ENCODE measurements at places on chromosomes 12 and 14.

GRCh38 chr12:65656891-65657351 is 167.4 kb upstream of the HMGA2 start:
- no peak for DNase-seq

DNA sequence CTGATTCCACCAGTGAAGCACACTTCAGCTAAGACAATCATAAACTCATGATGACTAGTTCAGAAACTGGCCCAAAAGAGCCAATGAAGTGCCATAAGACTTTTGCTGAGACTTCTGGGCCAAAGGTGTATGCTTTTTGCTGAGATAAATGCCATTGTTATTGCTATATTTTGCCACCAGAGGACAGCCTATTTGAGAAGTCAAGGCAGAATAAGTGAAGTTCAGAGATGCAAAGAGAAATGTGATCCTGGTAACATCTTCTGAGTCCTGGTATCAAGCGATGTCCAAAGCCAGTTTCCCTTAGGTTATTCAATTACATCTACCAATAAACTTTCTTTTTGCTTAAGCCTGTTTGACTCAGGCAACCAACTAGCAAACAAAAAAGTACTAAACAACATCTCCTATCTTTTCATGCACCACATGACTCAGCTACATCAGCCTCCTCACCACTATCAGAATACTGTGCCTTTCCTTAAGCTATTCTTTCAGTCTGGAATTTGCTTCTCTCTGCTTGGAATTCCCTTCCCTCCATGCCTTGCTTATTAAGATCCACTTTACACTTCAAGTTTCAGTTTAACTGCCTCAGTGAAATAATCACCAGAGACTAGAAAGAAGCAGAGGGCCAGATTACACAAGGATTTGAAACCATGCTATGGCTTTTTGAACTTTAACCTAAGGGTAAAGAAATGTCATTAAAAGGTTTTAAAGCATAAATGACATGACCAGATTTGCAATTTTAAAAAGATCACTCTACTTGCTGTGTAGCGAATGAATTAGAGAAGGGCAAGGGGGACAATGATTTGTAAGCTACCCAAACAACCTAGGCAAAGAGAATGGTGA is 14.0 kb downstream of the CRY1 start:
- DNase-seq, result no peak

DNA sequence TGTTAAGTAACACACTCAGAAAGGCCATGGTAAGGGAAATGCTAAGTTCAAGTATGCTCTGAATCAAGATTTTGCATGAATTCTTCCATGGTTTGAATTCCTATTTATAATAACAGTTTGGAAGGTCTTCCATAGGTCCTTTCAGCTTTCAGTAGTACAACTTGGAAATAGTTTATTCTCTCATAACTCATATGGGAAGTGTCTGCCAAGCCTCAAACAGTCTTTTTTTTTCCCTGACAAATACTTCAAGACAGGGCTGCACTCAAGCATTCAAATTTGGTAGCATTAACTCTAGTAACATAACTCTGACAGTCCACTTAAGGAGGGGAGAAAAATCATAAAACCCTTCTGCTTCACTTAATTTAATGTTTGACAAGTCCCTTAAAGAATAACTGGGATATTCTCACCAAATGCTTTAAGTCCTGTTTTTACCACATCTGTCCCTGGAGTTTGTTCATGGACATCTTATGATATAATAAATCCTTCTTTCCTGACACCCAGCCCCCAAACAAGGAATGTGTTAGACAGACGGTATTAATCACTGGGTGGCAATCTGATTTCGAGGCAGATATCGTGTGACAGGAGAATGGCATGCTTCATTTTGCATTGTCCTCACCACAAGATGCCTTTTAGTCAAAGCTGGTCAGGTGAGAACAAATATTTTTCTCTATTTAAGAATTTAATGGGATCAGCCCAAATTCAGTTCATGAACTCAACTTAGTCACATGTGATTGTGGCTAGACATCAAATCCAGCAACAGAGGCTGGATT is 165.7 kb downstream of the BMP4 start:
- DNase-seq, result no peak

- no peak for DNase-seq
Measured at GRCh38 chr12:46675736-46676135, 150.1 kb downstream of the SLC38A4 start.

- no peak for DNase-seq
Measured at GRCh38 chr12:75756111-75756510, 244.7 kb upstream of the KRR1 start.

GRCh38 chr12:19577281-19577530 is 137.9 kb downstream of the AEBP2 start:
- no peak for DNase-seq

GRCh38 chr12:113587720-113588119 is 116.0 kb upstream of the LHX5 start:
- DNase-seq, result no peak

- DNase-seq, result no peak
Measured at GRCh38 chr14:97376310-97376709, 579.1 kb downstream of the VRK1 start.

DNA sequence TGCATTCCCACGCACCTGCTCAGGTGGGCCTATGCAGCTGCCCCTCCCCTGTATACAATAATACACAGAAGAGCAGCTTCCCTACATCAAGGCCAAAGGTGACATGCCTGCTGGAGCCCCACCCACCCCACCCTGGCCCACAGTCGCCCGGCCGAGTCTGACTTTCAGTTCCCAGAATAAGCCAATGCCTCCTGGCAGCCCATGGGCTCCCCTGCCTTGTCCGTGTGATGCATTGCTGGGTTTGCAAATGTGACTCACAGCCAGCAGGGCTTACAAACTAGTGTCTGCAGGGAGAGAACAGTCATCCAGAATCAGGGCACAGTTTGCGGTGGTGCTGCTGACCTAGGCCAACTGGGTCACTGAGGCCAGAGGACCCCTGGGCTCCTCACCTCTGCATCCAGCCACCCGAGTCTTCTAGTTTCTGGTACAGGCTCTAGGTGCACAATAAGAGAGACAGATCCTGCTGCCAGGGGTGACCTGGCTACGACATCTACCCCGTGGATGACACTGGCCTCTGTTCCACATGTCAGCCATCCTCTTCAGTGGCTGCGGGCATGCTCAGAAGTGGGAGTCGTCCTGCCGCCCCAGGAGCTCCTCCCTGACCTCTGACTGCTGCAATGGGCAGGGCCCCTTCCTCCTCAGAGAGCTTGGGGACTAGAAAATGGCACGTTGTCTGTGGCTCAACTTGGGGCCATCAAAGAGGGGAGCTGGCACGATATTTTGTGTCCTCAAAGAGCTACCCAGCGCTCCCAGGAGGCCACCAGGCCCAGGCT is 84.5 kb downstream of the CHGA start:
- no peak for DNase-seq

GRCh38 chr14:81400852-81401251 is 728 bp upstream of the STON2 start:
- DNase-seq, result no peak

DNA sequence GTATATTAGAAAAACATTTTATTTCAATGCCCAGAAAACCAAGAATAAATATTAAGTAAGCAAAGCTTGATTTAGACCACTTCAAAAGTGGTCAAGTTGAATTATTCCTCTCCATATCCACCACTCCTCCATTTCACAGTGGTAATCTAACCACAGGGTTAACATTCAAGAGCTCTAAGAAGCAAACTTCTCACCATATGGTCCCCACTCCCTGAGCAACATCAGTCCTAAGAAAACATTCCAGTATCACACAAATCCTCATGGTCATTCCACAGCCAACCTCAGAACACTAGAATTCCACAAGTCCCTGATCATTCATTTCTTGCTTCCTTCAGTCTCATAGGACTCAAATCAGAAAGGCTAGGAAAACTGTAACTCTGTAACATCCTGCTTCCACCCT is 47.9 kb downstream of the ST8SIA1 start:
- no peak for DNase-seq

- DNase-seq, result no peak
Measured at GRCh38 chr14:20384886-20385285, 28.4 kb downstream of the TEP1 start.

GRCh38 chr12:128652136-128652751 is 171.5 kb downstream of the SLC15A4 start:
- no peak for DNase-seq

GRCh38 chr14:30221546-30221945 is 293.9 kb upstream of the PRKD1 start:
- no peak for DNase-seq

DNA sequence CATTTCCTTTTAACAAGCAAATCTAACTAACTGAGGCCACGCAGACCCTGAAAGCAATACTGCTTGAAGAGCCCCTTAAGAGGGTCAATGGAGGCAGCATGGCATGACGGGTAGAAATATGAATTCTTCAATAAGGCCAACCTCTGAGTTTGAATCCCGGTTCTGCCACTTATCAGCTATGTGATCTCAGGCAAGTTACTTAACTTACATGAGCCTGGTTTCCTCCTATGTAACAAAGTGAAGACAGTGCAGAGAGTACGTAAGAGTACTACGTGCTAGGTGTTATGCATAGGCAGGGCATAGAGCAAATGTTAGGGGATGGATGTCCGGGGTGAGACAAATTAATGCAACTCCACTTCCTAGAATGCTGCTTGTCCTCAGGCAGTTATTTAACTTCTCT is 4.7 kb downstream of the HOMEZ start:
- DNase-seq, result no peak

- DNase-seq, result no peak
Measured at GRCh38 chr14:98514016-98514415, 758.0 kb downstream of the BCL11B start.

GRCh38 chr14:64968167-64968566 is 4.0 kb downstream of the RAB15 start:
- DNase-seq, result no peak

- DNase-seq, result no peak
Measured at GRCh38 chr12:122381021-122381420, 41.4 kb downstream of the CLIP1 start.

DNA sequence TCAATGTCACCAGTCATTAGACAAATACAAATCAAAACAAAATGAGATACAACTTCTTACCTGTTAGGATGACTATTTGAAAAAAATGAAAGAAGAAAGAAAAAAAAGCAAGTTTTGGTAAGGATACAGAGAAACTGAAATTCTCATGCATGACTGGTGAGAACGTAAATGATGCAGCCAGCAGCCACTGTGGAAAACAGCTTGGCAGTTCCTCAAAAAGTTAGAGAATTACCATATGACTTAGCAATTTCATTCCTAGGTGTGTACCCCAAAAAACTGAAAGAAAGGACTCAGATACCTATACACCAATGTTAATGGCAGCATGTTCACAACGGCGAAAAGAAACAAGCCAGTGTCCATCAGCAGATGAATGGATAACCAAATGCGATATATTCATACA is 26.6 kb downstream of the NINJ2 start:
- DNase-seq, result no peak

- no peak for DNase-seq
Measured at GRCh38 chr12:67208281-67209067, 60.7 kb upstream of the CAND1 start.

GRCh38 chr14:91350813-91351511 is 66.7 kb downstream of the CCDC88C start:
- DNase-seq, result no peak

DNA sequence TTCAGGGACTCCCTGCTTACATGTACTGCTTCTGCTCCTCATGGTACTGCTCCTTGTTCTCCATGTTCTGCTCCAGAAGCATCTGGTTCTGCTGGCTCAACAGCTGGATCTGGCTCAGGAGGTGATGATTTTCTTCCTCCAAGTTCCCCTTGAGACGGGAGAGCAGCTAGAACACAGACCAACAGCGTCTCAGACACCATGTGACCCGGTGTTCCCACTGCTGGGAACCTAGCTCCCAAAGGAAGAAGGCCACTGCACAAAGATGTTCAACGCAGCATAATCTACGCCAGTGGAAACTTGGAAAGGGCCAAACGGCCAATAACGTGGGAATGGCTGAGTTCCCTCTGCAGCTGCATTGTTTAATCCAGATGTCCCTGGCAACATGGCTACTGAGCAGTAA is 49.6 kb upstream of the GPR68 start:
- DNase-seq, result no peak

GRCh38 chr12:25482625-25483024 is 70.5 kb downstream of the LMNTD1 start:
- DNase-seq, result no peak

GRCh38 chr12:132606466-132606865 is 3.9 kb downstream of the LRCOL1 start:
- no peak for DNase-seq

All from stimulated activated CD8-positive, alpha-beta memory T cell treated with anti-CD3 and anti-CD28 coated beads, Interleukin-4, amount 100 ng/mL, for 1 hour (primary cell).